ENCODE measurements at places on chromosomes 6 and 20.

DNA sequence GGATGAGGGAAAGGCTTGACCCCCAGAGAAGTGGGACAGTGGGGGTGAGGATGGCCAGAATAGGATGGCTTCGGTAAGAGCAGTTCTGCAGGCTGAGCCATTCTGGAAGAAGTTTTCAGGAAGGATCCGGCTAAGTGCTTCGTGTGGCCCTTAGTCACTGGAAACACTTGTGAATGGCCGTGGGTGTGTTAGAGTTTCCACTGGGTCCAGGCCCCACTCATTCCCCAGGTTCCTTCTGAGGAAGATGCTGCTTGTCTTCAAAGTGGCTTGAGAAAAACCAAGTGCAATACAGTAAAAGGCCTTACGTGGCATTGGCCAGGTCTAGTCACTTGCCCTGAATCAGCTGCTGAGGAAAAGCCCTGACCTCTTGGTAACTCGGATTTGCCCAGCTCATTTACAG lies 27.9 kb downstream of the MANBAL start:
- DNase-seq = no peak

DNA sequence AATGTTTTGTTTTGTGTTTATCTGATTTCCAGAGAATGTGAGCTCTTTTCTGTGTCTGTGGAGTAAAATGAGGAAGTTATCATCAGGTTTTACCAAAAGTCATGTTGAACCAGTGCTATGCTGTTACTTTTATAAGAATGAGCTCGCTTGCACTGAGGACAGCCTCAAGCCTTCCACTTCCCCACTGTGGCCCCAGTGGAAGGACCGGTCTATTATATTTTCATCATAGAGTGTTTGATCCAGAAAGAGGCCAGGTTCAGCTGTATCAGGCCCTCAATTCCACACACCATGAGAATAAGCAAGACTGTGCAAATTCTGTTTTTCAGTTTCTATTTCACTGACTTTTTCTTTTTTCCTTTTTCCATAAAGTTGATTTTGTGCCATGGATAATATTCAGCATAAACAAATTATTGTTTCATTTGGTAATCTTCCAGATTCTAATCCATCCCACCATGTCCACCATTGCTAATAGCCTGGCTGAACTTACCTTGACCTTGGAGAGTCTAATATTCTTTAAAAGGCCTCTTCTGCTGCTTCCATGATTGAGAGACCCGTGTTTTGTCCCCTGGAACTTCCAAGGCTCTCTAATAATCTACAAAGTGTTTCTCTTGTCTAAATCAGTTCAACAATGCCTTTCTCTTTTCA lies 286.2 kb downstream of the THBS2 start:
- no peak for DNase-seq

DNA sequence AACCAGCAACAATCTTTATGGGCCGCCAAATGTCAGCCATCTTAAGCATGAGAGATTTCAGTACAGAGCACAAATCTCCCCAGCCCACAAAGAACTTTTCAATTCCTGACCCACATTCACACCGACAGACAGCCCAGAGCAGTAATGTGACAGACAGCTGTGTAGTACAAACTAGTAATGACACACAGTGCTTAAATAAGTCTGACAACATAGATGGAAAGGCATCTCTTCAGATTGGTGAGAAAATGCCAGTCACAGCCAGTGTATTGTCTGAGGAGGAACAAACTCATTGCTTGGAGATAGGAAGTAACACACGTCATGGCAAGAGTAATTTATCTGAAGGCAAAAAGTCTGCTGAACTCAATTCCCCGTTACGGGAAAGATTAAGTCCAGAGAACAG lies 36.0 kb downstream of the KIZ start:
- no peak for DNase-seq

- DNase-seq = no peak
Observed at GRCh38 chr6:168964138-168964835, 289.4 kb downstream of the THBS2 start.

GRCh38 chr6:48664826-48665225 lies 553.8 kb upstream of the PTCHD4 start:
- no peak for DNase-seq

- no peak for DNase-seq
Observed at GRCh38 chr6:21999012-21999528, 297.8 kb downstream of the PRL start.

DNA sequence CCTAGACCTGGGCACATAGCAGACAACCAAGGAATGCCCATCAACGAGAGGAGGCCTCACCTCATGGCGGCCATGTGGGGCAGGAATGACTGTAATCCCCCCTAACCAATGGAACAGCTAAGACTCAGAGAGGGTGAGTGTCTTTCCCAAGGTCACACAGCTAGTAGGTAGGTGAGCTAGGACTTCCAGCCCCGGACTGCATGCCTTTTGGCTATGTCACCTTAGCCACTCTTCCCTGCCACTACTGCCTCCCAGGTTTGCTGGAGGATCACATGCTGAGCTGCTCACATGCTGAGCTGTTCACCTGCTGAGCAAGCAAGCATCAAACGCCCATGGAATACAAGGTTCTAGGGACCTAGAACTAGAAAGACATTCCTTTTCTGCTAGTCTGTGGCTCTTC lies 188.5 kb upstream of the PMEPA1 start:
- no peak for DNase-seq

DNA sequence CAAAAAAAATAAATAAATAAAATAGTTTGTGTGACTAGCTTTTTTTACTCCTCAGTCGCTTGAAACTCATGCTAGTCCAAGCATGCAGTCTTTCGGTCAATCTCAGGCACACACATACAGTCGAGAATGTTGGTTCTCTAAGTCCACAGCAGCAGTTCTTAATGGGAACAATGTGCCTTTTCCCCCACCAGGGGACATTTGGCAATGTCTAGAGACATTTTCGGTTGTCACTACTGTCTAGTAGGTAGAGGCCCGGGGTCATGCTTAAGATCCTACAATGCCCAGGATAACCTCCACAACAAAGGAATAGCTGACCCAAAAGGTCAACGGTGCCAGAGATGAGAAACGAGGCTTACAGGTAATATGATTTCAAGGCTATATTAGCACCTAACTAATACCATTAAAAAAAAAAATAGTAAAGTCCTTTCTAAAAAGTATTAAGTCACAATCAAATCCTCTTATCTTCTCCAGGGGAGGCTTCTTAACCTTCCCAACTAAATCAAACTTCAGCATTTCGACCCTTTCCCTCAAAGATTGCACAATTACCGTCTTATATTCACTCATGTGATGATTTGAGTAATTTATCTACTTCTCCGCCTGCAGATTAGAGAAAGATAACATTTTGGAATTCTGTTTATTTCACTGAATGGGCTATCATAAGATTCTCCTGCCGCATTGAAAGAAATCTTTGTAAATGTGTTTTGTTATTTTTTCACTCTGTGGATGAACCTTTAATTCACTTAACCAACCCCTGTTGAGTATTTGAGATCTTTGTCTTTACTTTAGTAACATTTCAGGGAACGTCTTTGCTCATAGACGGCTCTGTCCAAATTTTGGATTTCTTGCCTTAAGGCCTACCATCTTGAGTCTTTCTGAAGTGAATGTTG lies 8.1 kb upstream of the SALL4 start:
- no peak for DNase-seq

GRCh38 chr6:106114492-106114891 lies 28.4 kb downstream of the PRDM1 start:
- peak; percentile 60 for DNase-seq

Data from GM13976 (cell line).